Breast epithelium (tissue), 4 donors: ENCODE measurements at places on chromosomes 12 and 14. TPM values are rescaled to one million over a fixed set of nuclear protein-coding genes. Genes with fewer than 3 reads are reported as not detected.

The CLEC2A gene
- not detected for total RNA-seq

The CLEC14A gene
- total RNA-seq = 11.9 TPM

DNA sequence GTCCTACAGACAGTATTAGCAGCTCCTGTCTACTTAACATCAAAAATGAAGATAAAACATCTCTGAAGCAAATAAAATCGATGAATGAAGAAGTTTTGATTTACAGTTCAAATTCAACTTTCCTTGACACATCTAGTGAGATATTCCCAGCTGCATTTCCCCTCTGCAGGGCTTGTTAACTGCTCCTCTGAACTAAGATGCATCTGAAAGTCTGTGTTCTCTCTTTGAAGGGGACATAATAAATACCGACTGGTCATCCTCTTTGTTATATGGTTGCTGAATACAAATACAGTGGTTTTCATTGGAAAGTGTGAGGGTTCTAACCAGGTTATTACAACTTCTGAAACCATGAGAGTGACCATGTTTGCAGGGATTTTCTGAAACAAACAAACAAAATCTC lies 266.4 kb upstream of the SLC16A7 start:
- no peak for DNase-seq

- no peak for DNase-seq
These were observed 124.2 kb downstream of the PHETA1 start for GRCh38 chr12:111244673-111245072.

The SYCP3 gene
- total RNA-seq = not detected

GRCh38 chr12:1837541-1838204 lies 17.3 kb downstream of the LRTM2 start:
- no peak for DNase-seq

GRCh38 chr12:48852734-48853688 lies 1.0 kb upstream of the DDX23 start:
- DNase-seq = peak; percentile 85

The DEGS2 gene
- total RNA-seq = 10.2 TPM

DNA sequence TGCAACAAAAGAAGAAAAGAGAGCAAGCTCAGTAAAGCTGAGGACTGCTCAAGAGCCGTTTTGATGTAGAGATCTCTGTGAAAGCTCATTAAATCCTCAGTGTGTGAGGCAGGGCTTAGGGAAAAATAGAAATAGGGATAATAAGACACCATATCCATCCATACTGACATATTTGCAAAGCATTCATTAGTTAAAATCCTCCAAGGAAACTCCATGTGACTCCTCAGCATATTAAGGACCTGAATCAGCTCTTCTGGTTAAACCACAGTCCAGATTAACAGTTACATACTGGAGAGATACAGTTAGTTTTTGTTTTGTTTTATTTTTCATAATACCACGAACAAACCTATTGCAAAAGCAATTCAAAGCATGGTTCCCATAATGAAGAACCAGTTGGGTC lies 288.2 kb downstream of the PAWR start:
- no peak for DNase-seq

The GRIP1 gene
- 2.9 TPM for total RNA-seq

The TPPP2 gene
- total RNA-seq = 0.15 TPM

DNA sequence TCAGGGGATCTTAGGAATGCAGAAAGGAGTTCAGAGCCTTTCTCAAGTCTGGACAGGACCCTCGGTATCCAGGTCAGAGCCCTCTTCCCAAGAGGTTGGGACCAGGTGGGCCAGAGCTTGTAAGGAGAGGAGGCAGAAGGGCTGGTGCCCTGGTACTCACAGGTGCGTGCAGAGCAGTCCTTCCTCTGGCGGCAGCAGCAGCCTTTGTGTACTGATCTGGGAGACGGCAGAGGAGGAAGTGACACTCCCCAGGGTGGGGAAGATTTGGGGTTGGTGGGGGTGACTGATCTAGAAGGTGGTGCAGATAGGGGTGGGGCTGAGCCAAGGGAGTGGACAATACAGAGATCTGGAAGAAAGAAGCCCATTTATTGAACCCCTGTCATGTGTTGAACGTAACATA lies at the start of gene ITGB7:
Gene ITGB7 (minus strand): TSS at position 210 of the 400 bp plus-strand sequence. CDS start 6,808 bp downstream, outside the sequence.
- DNase-seq = no peak

The LGMN gene
- 122 TPM for total RNA-seq

The NOXRED1 gene
- total RNA-seq = 0.48 TPM

GRCh38 chr14:40981247-40981646 lies 625.4 kb upstream of the LRFN5 start:
- no peak for DNase-seq

The CLEC9A gene
- not detected for total RNA-seq

The C3AR1 gene
- total RNA-seq = 17.7 TPM

The CMA1 gene
- total RNA-seq = 0.66 TPM

DNA sequence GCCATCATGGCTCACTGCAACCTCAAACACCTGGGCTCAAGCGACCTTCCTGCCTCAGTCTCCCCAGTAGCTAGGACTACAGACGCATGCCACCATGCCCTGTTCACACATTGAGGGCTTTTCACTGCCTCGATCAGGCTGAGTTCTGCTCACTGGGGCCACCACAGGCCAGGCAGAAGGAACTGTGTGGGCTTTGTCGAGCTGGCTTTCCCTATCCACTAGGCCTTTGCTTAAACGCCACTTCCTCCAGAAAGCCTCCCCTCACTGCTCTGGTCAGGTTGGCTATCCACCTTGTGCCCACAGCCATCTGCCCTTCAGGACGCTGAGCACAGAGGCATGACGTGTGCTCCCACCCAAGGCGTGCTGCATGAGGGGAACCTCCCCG lies 45.2 kb downstream of the MLXIP start:
- DNase-seq = no peak

GRCh38 chr12:49088150-49088931 lies 6.3 kb downstream of the DHH start:
- DNase-seq = no peak

DNA sequence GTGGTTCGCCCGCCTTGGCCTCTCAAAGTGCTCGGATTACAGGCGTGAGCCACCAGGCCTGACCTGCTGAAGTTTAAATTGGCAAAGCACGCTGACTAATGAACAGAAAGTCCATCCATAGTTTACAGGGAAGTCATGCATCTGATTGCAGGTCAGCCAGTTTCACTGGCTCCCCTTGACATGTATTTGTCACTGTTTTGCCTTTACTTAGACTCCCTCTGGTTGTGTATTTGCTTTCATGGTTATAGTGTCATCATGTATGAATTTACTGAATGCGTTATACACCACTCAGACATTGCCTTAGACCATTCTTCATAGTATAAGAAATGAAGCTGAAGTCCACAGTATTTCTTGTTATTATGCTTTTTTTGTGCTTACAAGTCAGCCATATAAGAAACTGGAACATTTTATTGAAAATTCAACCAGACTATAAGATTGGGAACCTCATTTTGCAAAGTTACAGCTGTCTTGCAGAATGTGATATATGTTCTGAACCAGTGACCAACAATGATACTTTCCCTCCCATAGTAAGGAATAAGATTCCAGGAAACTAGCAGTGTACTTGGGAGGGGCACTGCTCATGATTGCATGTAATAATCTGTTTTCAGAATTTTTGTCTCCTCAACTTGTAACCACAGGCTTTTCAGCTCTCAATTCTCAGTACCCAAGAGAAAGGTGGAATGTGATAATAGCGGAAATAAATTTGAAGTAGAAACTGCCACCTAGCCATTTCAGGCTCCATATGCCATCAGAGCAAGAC lies 51.9 kb upstream of the ATF7IP start:
- DNase-seq = no peak
